Tibial nerve (tissue), 4 donors: ENCODE measurements at places on chromosomes 7 and 10. TPM values are rescaled to one million over a fixed set of nuclear protein-coding genes. Genes with fewer than 3 reads are reported as not detected.

Gene CYP26C1
- total RNA-seq, result not detected

Gene GATA3
- total RNA-seq, result not detected

Gene IQUB
- 3.3 TPM for total RNA-seq

Gene OPALIN
- not detected for total RNA-seq

Gene GHRHR
- total RNA-seq, result not detected

Gene TRIM74
- total RNA-seq, result not detected

Gene UTF1
- total RNA-seq, result not detected

- DNase-seq, result no peak
- H3K27me3 ChIP-seq, result no peaks in the 10 kb centered on the region
- H3K36me3 ChIP-seq, result no peaks in the 10 kb centered on the region
- H3K4me3 ChIP-seq, result no peak overlapping the region
- no peaks in the 10 kb centered on the region for H3K4me1 ChIP-seq
These were observed 121.7 kb upstream of the SVIL start for GRCh38 chr10:29756451-29756850.

DNA sequence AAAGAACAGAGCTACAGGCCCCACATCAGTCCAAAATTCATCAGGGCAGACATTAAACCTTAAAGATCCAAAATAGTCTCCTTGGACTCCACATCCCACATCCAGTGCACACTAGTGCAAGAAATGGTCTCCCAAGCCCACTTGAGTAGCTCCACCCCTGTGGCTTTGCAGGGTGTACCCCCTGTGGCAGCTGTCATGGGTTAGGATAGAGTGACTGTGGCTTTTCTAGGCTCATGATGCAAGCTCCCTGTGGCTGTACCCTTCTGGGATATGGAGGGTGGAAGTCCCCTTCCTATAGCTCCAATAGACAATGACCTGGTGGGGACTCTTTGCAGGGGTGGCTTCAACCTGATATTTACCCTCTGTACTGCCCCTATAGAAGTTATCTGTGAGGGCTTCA is 128.8 kb upstream of the DKK1 start:
- H3K4me3 ChIP-seq, result no peak overlapping the region
- no peaks in the 10 kb centered on the region for H3K27me3 ChIP-seq

DNA sequence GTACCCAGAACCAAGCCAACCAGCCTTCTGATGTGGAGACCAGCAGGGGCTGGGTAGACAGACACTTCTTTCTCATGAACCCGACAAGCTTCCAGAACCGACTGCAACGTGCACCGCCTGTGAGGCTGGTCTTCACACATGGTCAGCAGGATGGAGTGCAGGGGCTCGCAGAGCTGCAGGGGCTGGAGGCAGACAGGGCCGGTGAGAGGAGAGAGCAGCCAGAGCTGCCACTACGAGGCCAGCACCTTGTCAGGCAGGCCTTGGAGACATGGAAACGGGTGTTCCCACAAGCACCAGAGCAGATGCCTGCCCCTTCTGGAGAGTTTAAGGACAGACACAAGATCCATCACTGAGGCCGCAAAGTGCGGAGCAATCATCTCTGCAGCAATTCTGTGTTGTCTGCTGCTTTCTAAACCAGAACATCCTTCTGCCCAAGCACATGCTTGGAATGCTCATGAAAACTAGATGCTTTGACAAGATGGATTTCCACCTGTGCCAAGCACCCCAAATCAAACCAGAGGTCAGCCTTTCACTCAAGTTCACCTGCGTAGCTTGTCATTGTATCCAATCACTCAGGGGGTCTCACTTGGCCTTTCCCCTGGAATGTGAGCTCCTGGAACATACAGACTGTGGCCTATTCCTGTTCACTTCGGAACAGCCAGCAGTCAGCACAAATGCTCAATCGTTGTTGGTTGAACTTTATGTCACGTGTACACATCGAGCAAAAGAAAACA is 32.2 kb downstream of the FRMPD2 start:
- H3K4me1 ChIP-seq, result no peaks in the 10 kb centered on the region
- DNase-seq, result no peak
- H3K27ac ChIP-seq, result no peak overlapping the region
- H3K4me3 ChIP-seq, result no peak overlapping the region
- H3K27me3 ChIP-seq, result no peaks in the 10 kb centered on the region
- no peaks in the 10 kb centered on the region for H3K36me3 ChIP-seq

- H3K27ac ChIP-seq, result peak overlapping the region; percentile 81
- H3K4me3 ChIP-seq, result no peak overlapping the region
- no peaks in the 10 kb centered on the region for H3K36me3 ChIP-seq
- peak; percentile 47 for DNase-seq
- no peaks in the 10 kb centered on the region for H3K27me3 ChIP-seq
These were observed 784 bp upstream of the SERPINE1 start for GRCh38 chr7:101125989-101126650.

DNA sequence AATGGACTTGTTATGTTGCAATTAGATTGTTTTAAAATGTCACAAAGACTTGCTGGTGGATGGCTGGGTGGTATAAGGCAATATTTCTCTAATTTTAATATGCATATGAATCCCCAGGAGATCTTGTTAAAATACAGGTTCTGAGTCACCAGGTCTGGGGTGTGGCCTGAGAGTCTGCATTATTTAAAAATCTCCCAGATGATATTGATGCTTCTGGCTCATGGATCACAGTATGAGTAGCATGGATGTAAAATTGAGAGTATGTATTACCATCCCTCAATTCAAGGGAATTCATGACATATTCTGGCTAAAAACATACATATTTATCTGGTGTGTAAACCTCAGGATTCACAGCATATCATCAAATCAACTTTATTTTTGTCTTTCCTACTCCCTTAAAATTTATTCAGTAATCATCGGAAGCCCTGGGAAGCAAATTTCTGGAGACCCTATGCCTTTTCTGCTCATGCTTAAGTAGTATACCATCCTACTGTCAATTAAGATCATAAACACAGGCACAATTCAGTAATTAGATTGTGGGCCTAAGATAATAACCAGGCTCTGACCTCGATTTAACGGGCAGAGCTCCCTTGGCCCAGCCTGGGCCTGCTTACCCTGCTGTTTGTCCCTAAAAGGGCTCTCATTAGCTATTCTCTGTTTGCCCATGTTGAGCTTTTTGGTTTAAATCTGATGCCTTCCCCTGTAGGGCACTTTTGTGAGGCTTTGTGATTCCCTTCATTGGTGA is 29.6 kb upstream of the ICA1 start:
- H3K4me1 ChIP-seq, result no peaks in the 10 kb centered on the region
- DNase-seq, result no peak
- no peak overlapping the region for H3K4me3 ChIP-seq
- no peaks in the 10 kb centered on the region for H3K36me3 ChIP-seq
- no peak overlapping the region for H3K27ac ChIP-seq

GRCh38 chr10:93420944-93421825 is 60.9 kb downstream of the MYOF start:
- peaks cover 4% of the 10 kb centered on the region for H3K4me1 ChIP-seq
- no peak for DNase-seq
- H3K27me3 ChIP-seq, result no peaks in the 10 kb centered on the region
- no peak overlapping the region for H3K27ac ChIP-seq
- H3K4me3 ChIP-seq, result no peak overlapping the region

- no peaks in the 10 kb centered on the region for H3K27me3 ChIP-seq
- no peaks in the 10 kb centered on the region for H3K36me3 ChIP-seq
- H3K4me3 ChIP-seq, result no peak overlapping the region
- DNase-seq, result no peak
- peaks cover 3% of the 10 kb centered on the region for H3K4me1 ChIP-seq
These were observed 112.7 kb downstream of the CCNY start for GRCh38 chr10:35448687-35449662.

DNA sequence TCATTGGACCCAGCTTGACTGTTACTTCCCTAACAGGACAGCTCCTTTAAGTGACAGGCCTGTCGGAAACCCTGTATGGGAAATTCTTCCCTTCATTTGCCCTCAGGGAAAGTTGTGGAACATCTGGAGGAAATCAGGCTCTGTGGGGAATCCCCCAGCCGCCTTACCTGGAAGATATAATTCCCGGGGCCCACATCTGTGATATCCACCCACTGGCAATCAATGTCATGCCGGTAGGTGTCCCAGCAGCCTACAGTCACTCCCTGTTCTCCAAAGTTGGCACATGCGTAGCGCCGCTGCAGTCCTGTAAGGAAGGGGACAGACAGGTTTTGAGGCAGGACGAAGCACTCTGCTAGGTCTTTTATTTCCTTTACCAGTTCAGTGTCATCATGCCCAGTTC is 16.6 kb downstream of the LOXL4 start:
- no peaks in the 10 kb centered on the region for H3K36me3 ChIP-seq
- H3K4me3 ChIP-seq, result no peak overlapping the region
- no peak overlapping the region for H3K27ac ChIP-seq
- H3K27me3 ChIP-seq, result no peaks in the 10 kb centered on the region

- no peaks in the 10 kb centered on the region for H3K36me3 ChIP-seq
- no peaks in the 10 kb centered on the region for H3K4me1 ChIP-seq
- H3K4me3 ChIP-seq, result no peak overlapping the region
- no peaks in the 10 kb centered on the region for H3K27me3 ChIP-seq
These were observed 31.5 kb downstream of the TMEM248 start for GRCh38 chr7:66952343-66953043.

DNA sequence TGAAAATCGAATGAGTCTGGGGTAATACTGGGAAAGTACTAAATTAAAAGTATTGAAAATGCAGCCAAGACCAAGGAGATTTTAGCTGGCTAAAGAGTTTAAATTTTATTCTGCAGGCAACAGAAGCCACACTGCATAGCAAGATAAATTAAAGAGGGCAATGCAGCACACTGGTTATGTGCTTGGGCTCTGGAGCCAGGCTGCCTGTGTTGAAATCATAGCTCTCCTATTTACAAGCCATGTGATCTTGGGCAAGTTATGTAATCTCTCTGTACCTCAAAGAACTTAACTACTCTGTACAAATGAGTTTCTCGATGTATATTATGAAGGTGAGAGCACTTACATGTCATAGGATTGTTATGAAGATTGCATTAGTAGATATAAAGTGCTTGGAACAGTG is 9.9 kb downstream of the SLC25A13 start:
- no peak overlapping the region for H3K27ac ChIP-seq
- DNase-seq, result no peak
- no peaks in the 10 kb centered on the region for H3K27me3 ChIP-seq
- no peaks in the 10 kb centered on the region for H3K36me3 ChIP-seq
